NCI-H1105 (cell line): ENCODE measurements at places on chromosomes 4 and X.

GRCh38 chr4:3196670-3197359 is 52.1 kb upstream of the MSANTD1 start:
- no peak for DNase-seq

DNA sequence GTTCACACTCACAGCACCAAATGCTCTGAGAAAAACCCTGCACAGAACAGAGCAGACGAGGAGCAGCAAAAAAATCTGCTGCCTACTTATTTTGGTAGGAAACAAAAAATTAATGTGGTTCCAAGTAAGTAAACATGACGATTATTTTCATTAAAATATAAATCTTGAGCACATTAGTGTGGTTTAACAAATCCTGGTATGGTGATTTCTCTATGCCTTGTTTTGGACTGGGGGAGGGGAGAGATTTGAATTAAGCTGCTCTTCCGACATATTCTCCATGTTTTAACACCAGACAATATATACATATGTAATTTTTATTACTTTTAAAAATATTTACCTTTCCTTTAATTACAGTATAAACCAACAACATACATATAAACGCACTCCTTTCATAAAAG is 1.8 kb downstream of the CAMK2D start:
- DNase-seq: no peak

DNA sequence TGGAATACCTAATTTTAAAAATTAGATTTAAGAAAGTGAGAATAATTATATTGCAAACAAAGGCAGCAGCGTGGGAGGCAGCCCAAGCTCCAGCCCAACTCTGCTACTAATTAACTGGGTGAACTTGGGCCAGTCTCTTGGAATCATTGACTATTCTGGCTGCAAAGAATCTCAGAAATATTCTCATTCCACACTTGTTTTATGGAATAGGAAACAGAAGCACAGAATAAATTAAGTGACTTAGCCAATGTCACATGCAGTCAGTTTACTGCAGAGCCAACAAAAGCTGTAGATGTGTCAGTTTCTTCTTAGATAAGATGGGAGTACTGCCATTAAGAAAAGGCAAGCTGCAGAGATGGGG is 132.6 kb upstream of the FAM9B start:
- no peak for DNase-seq

GRCh38 chr4:189773909-189774308 is 166.8 kb upstream of the FRG1 start:
- no peak for DNase-seq

- DNase-seq: no peak
Measured at GRCh38 chr4:11729548-11729947, 300.9 kb upstream of the HS3ST1 start.
